ENCODE measurements at places on chromosomes 7 and 10.

DNA sequence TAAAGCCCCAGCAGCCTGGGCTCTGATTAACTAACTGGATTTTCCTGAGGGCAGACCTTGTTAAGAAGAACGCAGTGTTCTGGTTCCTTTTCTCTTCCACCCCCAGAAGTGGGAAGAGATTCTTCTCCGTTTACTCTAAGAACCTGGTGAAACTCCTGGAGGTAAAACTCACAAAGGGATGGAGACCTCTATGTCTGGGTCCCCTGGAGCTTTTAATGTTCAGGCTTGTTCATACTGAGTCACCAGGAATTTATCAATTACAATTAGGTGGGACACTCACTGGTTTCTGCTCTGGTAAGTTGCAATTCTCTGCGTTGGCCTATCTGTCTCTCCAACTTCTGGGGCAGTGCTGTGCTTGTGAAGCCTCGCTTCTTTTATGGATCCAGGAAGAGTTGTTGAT, 73.3 kb upstream of the CACNB2 start:
- no peak for DNase-seq

DNA sequence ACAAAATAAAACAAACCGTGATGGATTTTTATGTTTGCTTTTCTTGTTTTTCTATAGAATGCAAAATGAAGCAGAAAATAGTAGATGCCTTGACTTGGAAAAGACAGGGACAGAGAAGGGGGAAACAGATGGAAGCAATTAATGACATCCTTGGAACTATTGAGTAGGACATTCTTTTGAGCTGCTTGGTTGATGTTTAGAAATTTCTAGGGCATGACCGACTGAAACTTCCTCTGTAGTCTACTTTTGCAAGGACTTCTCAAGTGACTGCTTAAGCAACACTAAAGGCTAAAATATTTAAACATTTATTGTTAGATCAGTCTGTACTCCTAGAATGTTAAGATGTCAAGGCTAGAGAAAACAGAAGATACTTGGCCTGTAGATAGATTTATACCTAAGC, 49.4 kb downstream of the VCL start:
- DNase-seq = no peak

GRCh38 chr10:114855776-114856543, 34.4 kb downstream of the FHIP2A start:
- DNase-seq = no peak

- no peak for DNase-seq
These were observed 150.8 kb upstream of the PDE1C start for GRCh38 chr7:32221056-32221455.

DNA sequence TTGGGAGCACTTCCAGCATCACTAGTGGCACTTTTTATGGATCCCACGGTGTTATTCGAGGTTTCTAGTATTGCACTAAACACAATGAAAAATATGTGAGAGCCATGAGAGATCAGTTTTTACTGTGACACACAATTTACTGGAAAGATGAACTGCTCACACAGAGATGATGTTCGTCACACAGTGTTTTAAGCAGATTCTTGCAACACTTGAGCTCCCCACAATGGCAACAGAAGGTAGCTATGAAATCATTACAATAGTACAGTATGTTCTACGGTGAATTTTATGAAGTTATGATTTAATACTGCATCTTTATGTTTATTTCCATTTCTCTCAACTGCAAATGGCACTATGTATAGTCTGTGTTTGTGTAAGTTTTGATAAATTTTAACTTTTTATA, 27.4 kb upstream of the ENTPD1 start:
- no peak for DNase-seq

DNA sequence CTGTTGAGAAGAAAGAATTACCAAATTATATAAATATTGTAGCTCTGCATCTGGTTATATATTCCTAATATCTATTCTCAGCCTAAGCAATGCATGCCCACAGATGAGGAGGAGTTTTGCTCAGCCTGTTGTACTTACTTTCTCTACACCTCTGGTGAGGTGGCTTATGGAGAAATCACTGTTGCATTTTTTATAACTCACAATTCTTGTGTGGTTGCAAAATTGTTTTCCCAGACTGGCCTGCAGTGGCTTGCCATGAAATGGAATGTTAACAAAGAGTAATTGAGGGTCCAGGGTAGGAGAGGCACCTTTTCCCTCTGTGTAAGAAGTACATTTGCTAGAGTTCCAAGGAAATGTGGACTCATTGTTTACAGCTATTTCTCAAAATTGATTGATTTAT, 202.0 kb upstream of the SEMA3E start:
- no peak for DNase-seq

- DNase-seq = no peak
These were observed 6.3 kb upstream of the LIPF start for GRCh38 chr10:88657901-88658300.

DNA sequence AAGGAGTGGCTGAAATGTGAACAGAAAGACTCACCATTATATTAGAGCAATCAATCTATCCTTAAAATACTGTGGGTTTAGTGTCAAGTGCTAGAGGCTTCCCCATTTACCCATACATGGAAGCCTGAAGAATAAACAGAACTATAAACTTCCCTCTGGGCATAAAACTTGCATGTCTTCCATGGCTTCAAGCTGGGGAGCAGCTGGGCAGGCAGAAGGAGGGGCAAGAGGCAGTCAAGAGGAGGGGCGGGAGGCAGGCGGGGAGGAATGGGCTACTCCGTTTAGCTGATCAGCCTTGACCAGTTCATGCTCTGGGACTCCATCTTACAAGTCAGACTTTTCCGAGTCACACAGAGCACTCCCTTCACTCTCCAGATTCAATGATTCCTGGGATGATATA, 3.5 kb upstream of the PRSS1 start:
- DNase-seq = no peak

DNA sequence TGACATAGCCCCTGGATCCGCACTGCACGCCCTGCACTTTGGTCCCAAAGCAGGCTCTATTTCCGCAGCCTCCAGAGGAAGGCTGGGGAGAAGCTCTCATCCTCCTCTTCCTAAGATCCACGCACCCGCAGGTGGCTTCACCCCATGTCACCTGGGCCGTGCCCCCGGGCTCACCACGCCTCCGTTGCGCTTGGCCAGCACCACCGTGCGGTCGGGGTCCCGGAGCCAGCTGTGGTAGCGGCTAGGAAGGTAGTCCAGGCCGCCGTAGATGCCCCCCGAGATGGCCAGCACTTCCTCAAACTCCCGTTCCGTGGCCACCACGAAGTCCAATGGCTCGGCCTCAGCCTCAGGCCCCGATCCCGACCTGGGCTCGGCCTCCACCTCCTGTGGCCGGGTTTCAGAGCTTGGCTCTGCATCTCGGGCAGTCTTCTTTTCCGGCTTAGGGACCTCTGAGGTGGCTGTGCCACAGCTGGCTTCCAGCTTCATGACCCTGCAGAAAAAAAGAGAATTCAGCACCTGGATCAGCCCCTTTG, 5.7 kb downstream of the NAT16 start:
- DNase-seq = no peak

DNA sequence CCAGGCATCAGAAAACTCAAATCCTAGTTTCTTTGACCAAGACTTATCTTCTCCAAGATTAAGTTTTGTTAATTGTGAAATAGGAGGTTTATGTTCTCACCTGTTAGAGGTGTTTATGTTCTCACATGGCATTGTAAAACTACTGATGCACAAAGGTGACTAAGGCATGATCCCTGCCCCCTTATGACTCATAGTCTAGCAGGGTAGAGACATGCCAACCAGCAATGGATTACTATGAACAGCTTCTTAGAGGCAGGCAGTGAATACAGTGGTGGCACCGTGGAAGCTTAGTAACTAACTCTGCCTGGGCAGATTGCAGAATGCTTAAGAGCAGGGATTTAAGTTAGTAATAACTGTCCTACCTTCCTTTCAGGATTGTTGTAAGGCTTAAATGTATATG, 400.9 kb downstream of the SORCS3 start:
- DNase-seq = no peak

DNA sequence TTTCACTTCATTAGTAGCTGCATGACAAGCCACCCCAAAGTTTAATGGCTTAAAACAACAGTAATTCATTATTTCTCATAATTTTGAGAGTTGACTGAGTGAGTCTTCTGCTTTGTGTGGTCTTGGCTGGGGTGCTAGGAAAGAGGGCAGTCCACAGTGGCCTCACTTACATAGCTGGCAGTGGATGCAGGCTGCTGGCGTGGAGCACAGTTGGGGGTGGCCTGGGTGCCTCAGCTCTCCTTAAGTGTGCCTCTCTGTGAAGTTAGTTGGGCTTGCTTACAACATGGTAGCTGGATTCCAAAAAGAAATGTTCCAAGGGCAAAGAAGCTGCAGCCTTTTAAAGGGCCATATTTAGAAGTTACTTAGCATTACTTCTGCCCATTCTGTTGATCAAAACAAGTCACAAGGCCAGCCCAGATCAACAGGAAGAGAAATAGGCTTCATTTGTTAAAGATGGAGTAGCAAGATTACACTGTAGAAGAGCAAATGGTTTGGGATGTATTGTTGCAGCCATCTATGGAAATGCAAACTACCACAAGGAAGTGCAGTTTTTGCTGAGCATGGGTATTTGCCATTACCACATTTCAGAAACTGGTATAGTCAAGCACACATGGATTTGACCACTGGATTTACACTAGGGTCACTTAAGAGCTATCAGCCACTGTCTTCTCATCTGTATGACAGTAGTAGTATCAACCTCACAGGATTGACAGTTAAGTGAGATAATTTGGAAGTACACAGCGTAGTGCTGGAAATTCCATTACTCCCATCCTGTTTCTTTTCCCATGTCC, 33.6 kb downstream of the ZEB1 start:
- no peak for DNase-seq

DNA sequence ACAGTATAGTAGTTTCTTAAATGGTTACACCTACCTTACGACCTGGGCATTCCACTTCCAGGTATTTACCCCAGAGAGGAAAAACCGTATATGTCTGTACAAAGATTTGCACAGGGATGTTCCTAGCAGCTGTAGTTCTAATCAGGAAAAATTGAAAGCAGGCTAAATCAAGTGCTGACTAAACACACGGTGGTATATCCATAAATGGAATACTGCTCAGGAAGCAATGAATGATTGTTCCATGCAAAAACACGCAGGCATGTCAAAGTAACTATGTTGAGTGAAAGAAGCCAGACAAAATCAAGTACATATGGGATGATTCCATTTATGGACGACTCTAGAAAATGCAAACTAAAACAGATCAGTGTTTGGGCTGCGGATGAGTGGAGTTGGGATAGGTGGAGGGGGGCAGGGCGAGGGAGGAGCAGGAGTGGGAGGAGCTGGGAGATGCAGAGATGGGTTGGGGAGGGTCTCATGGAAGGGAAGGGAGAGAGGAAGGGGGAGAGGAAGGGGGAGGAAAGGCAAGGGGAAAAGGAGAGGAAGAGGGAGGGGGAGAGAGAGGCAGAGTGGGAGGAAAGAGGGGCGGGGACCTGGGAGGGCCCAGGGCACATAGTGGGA, 484 bp upstream of the MSRB2 start:
- DNase-seq = no peak

GRCh38 chr7:104902183-104902582, 111.8 kb upstream of the KMT2E start:
- DNase-seq = no peak

DNA sequence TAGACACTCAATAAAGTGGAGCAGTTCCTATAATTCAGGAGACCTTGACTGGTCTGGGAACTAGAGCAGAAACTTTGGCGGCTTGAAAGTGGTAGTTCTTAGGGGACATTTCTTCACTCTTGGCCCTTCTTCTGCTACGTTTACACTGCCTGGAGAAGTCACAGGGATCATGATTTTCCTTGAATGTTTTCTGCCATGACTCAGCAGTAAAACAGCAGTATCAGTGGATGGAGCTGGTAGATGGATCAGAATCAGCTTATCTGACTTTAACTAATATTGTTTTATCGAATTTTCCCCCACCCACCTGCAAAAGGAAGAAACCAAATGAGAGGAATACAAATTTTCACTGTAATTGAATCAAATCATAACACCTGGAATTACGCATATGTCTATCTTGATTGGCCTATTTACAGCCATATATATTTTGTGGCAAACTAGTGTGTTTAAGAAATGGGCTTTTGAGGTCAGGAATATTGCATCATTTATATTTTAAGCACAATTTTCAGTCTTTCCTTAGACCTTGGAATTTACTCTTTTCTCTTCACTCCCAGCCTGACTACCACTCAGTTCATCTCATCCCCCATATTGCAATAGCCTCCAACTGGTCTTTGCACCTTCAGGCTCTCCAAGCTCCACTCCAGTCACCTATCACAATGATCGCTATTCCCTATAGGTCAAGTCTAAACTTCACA, 14.9 kb upstream of the DLX5 start:
- DNase-seq = no peak

DNA sequence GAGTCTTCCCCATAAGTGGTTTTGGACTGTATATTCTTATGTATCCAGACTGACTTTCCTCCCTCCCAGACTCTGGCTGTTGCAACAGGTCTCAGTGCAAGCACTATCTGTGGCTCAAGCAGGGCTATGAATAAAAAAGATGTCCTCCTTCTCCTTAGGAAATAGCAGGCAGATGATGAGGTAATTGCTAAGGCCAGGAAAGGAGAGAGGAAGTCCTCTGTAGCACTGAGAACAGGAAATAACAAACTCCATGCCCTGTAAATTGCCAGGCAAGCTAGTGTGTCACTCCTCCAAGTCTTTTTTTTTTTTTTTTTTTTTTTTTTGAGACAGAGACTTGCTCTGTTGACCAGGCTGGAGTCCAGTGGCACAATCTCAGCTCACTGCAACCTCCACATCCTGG, 900.1 kb downstream of the TYW1 start:
- no peak for DNase-seq

Measured in DMS79 treated with DMSO at 0.1 percent for 48 hours (cell line).